ENCODE measurements at places on chromosomes 2 and 18. TPM values are rescaled to one million over a fixed set of nuclear protein-coding genes. Genes with fewer than 3 reads are reported as not detected.

IKZF2 gene
- total RNA-seq, result 10.5 TPM

RFX8 gene
- total RNA-seq, result not detected

- no peak for DNase-seq
Observed at GRCh38 chr2:117858336-117858735, 43.8 kb downstream of the DDX18 start.

DNA sequence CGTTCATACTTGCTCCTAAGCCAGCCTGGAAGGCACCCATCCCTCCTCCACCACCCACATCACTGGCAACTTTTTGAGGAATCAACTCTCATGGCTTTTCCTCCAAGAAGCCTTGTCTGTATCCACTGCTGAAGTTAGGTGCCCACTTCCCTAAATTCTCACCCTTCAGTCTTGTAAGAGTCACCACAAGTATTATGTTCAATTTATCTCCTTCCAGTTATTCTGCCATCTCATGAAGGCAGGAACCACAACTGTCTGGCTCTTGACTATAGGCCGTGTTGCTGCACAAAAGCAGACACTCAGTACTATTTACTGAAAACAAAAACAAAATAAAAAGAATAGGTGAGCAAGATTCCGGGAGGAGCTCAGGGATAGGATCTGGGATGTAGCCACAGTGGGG, 234.8 kb downstream of the CYRIA start:
- DNase-seq, result no peak

DNA sequence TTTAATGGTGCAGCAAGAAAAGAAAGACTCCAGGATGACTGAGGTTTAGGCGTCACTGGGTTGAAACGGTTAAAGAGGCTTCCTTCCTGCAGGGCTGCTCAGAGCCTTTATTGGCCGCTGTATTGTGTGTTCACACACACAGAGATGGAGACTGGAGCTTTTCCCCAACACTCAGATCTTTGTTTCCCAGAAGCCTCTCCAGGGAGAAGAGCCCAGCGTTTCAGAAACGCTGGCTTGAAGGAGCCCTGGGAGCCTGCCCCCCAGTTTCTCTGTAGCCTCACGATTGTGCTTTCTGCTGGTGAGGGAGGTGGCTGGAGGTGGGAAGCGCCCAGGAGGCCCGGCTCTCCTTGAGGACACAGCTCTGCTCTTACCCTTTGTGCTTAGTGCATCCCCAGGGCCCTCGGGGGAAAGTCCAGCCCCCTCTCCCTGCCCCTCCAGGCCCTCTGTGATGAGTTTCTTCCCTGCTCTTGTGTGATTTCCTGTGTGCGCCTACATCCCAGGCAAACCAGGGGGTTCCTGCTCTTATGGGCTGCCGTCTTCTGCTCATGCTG, 37.1 kb downstream of the RRM2 start:
- no peak for DNase-seq

RGPD4 gene
- total RNA-seq, result 0.08 TPM

DNA sequence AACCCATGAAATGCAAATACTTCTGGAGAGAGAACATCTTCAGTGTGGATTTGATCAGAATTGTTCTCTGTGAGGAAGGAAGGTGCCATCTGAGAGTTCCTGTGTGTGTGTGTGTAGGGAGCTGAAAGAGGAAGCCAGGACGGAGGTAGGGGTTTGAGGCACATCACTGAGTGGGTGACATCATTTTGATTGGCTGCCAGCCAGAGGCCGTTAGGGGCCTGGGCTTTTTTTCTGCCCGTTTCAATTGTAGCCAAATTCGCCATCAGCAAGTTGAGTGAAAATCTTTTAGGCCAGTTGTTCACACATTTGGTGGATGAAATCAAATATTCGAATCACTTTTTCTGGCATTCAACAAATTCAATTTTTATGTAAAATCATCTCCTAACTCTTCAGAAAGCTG, 48.9 kb downstream of the TSN start:
- DNase-seq, result no peak

DNA sequence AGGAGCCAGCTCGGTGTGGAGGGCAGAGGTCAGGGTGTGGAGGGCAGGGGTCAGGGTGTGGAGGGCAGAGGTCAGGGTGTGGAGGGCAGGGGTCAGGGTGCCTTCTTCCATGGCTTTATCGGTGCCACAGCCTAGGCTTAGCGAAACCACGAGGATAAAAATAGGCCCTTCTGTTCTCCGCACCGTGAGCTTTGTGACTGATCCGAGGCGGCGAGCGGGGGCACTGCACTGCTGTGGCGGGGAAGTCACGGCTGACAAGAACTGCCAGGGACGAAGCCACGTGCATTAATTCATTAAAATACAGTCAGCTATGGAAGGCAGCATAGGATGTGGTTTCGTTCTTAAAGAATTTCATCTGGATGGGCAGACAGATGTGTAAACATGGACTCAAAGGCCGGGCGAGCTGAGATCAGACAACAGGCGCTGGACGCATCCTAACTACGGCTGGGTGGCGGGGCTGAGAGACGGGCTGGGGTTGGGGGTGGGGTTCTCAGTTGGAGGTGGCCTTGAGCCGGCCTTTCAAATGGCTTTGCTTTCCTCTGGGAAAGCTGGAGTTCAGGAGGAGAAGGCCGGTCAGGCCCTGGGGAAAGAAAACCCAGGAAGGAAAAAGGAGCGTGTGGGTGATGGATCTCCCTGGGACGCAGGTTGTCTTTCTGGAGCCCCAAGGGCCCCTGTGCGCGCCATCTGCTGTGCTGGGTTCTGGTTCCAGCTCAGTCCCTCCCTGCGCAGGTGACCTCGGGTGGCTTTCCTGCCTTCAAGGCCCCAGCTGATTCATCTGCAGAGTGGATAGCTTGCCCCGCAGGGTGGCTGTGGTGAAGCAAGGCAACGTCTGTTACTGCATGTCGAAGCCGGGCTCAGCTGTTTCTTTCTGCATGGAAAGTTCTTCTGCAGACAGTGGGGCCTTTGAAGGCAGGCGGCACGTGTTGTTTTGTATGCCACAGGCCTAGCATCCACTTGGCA, 958 bp upstream of the ALLC start:
- DNase-seq, result no peak

DNA sequence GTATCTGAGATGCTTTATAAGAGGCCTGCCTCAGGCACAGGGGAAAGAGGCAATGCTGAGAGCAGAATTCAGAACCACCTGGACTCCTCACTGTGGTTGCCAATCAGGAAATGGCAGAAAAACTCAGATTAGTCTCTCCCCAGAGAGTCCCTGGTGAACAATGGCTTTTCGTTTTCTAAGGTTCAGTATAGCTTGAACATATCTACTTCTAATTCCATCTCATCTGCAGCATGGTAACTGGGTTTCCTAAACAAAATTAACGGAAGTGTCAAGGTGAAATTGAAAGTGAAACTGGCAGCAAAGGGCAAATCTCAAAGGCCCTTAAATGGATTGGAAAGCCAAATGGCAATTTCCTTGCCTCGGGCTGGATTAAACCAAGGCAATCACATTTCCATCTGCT, 480.2 kb upstream of the ACVR2A start:
- DNase-seq, result no peak
